ENCODE measurements at places on chromosomes 2 and 18.

GRCh38 chr2:153870308-153870707 lies 1.4 kb upstream of the GALNT13 start:
- no peak for DNase-seq

DNA sequence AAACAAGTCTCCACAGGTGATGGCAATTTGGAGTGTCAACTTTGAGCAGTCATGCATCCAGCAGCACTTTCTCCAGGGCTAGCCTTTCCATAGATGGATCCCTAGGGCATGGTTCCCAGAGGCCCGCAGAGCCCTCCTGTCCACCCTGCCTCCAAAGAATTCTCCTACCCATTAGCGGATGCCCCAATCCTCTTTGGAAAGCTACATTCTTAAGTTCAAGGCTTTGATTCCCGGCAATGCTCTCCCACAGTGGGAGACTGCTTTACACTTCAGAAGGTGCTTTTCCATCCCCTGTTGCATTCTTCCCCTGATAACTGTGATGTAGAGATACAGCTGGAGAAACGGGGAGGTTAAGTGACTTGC lies 61.3 kb downstream of the ACAA2 start:
- DNase-seq = no peak

- no peak for DNase-seq
Observed at GRCh38 chr2:48709096-48710034, 46.2 kb downstream of the LHCGR start.

DNA sequence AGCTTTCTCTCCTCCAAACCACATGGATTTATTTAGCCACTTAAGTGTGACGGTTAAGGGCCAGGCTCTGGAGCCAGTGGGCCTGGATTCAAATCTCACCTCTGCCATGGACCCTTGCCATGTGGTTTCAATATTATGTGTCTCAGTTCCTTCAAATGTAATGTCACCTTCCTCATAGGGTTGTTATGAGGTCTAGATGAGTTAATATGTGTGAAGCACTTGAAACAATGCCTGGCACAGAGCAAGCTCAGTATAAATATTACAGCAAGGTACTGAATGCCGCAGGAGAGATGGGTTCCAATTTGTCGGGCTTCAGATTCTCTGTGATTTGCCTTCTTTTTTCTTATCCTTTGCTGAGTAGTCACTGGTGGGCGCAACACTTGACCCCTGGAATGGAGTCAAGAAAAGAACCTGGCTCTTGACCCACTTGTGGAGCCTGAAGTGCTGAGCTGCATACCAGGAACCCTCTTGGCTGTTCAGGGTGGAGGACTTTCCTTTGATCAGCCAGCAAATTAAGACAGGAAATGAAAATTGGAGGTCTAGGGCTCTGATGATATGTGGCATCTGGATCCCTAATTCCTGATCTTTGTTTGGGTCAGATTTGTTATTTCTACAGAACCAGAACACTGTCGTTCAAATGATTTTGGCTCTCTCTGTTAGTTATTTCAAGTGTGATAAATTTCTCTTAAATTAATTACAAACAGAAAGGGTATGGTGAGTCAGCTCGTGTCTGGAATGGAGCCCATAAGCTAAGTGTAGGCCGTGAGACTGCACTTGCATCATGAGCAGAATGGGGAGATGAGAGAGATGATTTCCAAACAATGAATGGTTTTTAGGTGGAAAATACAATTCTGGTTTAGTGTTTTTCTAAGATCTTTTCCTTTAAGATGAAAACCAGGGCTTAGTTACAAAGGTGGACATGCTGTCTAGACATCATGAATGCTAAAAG lies 293.0 kb downstream of the KCNS3 start:
- DNase-seq = no peak

GRCh38 chr2:241637795-241638660 lies 535 bp downstream of the ATG4B start:
- no peak for DNase-seq

GRCh38 chr2:128808462-128809258 lies 490.0 kb upstream of the HS6ST1 start:
- no peak for DNase-seq

DNA sequence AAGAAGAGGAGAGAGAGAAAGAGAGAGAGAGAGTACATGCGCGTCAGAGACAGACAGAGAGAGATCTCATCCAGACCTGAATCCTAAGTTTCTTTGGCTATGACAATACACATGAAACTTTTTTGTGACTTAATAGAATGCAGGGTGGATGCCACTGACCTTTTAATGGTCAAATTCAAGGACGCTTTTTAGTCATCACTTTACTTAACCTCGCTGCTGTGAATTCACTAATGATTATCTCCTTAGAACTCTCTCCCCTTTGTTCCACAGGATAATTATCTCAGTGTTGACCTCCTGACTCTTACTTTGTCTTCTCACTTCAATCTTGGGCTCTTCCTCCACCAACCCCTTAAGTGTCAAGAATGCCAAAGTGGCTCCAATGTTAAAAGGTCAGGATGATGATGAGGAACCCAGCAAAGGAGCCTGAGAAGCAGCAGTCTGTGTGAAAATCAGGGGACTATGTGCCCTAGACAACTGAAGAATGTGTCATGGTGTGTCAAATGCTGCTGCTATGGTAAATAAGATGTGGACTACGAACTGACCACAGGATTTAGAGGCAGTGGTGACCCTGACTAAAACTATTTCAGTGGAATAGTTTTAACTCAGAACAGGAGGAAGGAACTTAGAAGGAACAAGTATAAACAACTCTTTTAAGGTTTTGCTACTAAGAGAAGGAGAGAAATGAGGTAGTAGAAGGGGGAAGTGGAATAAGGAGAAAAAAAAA lies 382.1 kb downstream of the ZEB2 start:
- DNase-seq = no peak

DNA sequence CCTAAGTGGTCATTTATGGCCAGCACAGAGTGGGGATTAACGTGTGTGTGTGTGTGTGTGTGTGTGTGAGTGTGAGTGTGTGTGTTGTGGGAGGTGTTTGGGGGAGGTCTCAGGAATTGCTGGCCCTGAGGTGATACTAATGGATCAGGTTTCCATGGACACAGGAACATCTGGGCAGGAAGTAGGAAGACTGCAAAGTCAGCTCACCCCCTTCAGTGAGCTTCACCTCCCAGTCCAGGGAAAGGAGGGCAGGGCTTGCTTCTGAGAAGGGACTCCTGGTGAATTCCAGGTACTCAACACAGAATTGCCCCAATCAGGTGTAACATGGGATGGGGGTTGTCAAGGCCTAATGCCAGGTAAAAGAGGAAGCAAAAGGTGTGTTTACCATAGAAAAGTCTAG lies 30.3 kb upstream of the IL1R1 start:
- DNase-seq = no peak

- DNase-seq = no peak
Observed at GRCh38 chr2:96253006-96253405, 12.8 kb downstream of the TMEM127 start.

- no peak for DNase-seq
Observed at GRCh38 chr2:216934151-216934550, 74.3 kb upstream of the TNP1 start.

DNA sequence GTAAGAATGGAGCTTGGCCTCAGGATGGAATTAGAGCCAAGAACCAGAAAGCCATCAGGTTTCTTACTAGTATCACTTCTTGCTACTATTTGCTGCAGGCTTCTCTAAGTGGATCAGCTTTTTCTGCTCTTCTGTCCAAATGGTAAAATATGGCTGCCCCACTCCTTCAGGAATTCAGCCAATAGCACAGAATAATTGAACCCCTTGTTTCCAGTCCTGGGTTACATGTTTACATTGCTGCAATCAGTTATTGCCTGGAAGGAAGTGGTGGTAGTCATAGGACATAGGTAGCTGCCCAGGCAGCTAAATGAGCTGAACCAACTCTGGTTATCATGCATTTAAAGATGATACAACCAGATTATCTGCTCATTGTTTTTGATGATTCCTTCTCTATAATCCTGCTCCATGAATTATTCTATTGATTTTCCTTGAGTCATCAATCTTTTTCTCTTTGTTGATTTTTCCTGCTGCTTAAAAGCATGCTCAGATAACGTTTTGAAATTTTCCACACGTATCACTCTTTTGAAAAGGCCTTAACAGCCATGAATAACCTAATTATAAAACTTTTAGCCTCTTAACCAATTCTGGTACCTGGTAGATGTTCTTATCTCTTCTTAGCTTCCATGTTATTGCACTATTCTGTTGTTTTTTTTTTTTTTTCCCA lies 12.6 kb downstream of the AGPS start:
- DNase-seq = no peak

DNA sequence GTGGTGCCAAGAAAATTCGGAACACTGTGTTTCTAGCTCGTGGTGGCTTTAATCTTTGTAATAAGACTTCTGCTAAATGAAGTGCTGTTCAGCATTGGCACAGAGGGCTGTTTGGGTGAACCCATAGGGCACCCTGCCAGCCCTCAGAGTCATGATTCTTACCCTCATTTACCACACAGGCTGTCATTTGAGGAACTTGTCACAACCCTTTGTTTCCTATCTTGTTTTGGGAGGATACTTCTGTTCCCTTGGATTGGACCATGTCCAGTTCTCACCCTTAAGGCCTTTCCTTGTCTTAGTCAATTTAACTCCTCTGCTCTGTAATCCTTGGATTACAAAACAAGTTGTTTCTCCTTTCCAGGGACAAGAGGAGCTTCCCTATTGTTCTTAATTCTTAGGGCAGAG lies 225.7 kb downstream of the MTX2 start:
- DNase-seq = no peak

DNA sequence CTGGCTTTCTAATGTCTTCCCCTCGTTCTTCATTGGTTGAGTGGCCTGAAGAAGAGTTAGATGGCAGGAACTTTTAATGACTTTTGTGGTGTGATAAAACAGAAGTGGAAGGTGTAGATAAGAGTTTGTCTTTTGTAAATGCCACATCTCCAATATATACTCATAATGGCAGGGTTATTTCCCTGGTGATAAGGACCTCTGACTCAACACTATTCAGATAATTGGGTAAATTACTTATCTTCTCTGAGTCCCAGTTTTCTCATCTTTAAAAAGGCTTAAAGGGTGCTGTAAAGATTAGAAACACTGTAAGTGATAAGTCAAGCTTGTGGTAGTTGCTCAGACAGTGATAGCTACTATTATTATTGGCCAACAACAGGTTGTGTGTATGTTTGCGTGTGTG lies 9.5 kb downstream of the KLHL14 start:
- no peak for DNase-seq

DNA sequence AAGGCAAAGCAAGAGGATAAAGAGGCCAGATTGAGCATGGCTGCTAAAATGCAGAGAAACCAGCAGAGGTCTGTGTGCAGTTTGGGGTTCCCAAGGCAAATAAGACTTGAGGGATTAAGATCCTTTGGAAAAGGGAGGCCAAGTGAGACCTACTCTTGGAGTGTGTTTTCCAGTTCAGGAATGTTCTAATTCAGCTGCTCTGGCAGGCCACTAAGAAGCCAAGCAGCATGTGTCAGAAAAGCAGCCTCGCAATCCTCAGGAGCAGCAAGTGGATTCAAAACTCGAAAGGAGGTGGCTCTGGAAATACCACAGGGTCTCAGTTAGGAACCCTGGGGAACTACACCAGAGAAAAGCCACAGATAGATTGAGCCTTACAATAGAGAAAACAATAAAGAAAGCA lies 569.2 kb downstream of the METTL4 start:
- DNase-seq = no peak

DNA sequence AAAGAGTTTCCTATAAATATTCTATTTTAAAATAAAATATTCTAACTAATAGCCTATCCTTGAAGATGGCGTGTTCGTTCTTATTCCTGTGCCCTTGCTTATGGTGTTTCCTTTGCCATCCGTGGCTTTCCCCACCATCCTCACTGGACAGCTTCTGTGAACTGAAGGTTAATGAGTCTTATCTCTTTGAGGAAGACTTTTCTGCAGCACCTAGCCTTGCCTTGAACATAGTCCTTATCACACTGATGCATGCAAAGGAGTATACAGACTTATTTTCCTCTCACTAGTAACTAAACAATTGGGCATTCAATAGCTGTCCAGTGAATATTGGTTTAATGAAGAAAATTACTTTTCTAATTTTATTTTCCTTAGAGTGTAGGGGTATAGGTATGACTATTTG lies 88.1 kb downstream of the GULP1 start:
- DNase-seq = no peak

DNA sequence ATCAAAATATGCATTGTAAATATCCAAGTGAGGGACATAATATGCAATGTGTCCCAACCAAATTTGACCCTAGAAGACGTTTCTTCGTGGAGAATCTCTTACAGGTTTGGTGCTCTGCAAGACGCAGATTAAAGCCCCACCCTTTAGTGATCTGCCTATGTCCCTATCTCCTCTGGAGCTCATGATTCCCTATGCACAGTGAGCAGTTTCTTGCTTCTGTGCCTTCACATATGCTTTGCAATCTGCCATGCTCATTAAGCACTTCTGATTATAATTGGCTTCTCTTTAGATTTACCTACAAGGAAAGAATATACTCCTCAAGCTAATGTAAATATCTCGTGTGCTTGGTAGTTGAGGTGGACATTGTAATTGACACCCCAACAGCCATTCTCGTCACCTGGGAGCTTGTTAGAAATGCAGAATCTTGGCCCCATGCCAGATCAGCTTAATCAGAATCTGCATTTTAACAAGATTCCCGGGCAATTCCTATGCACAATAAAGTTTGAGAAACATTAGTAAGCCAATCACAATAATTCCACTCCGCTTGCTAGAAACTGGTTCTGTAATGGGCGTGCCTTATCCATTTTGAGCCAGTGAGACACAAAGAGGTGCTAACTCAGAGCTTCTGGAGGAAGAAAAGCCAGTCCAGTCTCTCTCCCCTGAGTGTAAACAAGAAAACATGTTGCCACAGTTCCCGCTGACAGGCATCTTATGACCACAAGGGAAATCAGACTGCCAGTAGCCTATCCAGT lies 2.8 kb upstream of the PUM2 start:
- DNase-seq = no peak

DNA sequence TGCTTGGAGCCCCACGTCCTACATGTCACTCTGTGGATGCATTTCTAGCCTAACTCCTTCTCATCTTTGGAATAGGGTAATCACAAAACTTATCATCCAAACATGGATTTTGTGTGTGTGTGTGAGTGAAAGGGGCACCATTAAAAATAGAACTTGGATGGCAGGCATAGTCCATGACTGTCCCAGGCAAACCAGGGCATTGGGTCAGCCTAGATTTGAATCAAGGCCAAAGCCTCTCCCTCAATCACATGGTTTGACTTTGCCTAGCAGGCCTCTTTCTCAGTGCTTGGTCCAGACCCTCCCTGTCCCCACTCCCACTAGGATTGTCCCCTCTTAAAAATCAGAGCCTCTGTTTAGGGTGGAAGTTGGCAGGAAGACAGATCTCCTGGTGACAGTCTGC lies 67.4 kb upstream of the BCL2L11 start:
- DNase-seq = no peak

GRCh38 chr2:162009543-162009942 lies 64.5 kb downstream of the DPP4 start:
- no peak for DNase-seq
